ENCODE measurements at places on chromosomes 6 and 20. TPM values are rescaled to one million over a fixed set of nuclear protein-coding genes. Genes with fewer than 3 reads are reported as not detected.

Gene SERINC1
- total RNA-seq = 297 TPM

Gene PDE7B
- 34.2 TPM for total RNA-seq

Gene ENPP1
- 45.3 TPM for total RNA-seq

Gene GHRH
- not detected for total RNA-seq

Gene RGL2
- 44.0 TPM for total RNA-seq

GRCh38 chr6:40419377-40419776 lies 167.8 kb downstream of the LRFN2 start:
- DNase-seq = no peak

- no peak for DNase-seq
These were observed 11.5 kb downstream of the GNL1 start for GRCh38 chr6:30544666-30545272.

GRCh38 chr6:9583753-9584352 lies 831.0 kb downstream of the TFAP2A start:
- DNase-seq = no peak

DNA sequence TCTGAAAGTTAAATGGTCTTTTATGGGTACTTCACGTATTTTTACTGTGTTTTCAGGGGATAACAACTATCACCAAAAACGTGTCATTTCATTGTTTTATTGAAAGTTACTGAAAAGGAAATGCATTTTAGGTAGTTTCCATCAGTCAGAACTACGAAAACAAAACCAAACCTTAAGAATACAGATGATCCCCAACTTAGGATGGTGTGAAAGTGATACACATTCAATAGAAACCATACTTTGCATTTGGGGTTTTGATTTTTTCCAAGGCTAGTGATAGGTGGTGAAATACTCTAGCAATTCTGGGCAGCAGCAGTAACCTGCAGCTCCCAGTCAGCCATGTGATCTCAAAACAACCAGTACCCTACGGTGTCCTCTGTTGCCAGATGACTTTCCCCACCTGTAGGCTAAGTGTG lies 25.9 kb upstream of the EFHC1 start:
- DNase-seq = no peak

DNA sequence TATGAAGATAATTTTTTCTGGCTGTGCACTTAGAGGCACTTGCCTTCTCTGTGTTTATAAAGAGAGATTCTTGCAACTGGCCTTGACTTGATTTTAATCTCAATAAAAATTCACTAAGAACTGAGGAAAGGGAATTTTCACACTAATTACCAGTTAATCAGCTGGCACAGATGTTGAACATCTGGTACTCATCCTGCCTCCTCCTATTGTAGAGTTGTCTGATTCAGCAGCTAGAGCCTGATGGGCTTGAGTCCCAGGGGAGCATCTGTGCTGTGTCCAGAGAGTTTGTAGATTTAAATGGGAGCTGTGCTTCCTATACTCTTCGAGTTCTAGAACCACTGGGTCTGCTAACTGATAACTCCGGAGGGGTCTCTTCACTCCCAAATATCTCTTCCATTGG lies 284.4 kb upstream of the RNF24 start:
- no peak for DNase-seq

DNA sequence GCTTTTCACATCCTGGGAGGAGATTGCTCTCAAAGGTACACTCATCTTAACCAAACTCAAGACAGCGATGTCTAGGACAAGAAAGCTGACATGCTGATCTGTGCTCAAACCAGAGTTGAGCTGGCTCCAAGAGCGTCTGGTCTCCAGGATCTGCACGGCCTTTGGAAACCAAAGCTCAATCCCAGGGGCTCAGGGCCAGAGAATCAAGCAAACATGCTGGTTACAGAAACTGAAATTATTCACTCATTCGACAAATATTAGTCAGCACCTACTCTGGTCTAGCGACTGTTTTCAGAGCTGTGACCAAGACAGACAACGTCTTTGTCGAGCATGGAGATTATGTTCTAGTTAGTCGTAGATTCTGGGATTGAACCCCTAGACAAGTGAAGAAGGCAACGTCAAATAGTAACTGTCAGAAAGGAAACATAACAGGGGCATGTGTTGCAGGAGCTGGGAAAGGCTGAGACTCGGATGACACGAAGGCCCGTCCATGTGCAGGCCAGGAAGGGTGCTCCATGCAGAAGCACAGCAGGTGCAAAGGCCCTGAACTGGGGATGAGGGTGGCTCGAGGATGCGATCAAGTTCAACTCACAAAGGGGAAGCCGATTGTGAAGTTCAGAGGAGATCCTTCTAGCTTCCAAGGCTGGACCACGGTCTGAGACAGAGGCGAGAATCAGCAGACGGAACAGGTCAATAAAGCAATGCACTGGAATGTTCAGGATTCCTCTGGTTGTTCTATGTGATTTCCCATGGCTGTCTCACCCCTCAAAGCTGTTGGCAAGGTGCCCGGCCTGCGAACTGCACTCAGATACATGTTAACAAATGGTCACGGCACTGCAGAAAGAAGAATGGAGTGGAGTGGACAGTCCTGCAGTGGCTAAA lies 12.5 kb upstream of the PCK1 start:
- no peak for DNase-seq

GRCh38 chr20:43720007-43720406 lies 6.8 kb downstream of the GTSF1L start:
- no peak for DNase-seq

DNA sequence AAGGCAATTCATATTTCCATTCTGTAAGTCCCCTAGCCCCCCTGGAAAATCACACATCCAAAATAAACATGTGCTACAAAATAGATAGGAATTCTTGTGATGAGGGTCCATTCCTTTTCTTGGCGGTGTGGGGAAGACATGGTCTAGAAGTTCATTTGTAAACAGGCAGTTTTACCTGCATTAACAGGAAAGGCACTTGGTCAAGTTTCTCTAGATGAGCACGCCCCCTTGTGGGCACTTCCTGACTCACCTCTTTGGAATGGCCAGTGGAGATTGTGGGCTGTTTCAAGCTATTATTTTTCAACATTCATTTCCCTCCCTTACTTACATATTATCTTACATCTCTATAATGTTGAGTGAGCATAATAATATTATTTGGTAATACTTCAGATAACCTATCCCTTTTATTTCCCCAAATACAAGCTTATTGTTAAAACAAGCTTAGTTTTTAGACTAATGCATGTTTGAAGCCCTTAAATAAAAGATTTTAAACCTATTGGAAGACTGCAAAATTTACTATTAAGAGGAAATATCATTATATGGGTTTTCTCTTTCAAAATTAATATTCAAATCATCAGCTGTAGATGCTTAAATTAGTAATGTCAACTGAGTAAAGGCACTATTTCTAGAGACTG lies 92.1 kb downstream of the TASP1 start:
- peak; percentile 35 for DNase-seq

DNA sequence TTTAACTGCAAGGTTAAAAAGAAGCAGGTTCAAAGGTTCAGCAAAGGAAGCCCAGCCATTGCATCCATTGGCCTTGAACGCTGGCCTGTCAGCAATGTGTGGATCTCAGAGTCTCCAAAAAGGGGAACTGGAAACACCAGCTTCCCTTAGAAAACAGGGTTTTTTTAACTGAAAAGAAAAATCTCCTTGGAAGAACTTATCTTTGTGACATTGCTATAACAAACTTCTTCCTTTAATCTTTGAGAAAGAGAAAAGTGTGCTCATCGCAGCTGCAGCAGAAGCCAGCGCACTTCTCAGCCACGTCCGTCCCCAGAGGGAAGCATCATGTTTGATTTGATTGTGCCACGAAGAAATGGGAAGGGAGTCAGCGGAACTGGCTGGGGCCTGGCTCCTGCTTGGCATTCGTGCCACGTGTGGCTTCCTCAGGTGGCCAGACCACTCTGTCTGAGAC lies 215.0 kb downstream of the SYNDIG1 start:
- no peak for DNase-seq

- no peak for DNase-seq
These were observed 534 bp upstream of the EFCAB8 start for GRCh38 chr20:32858189-32858588.

GRCh38 chr6:30944051-30944450 lies 3.3 kb downstream of the MUCL3 start:
- DNase-seq = no peak

GRCh38 chr6:16749516-16750485 lies 11.5 kb downstream of the ATXN1 start:
- DNase-seq = no peak

DNA sequence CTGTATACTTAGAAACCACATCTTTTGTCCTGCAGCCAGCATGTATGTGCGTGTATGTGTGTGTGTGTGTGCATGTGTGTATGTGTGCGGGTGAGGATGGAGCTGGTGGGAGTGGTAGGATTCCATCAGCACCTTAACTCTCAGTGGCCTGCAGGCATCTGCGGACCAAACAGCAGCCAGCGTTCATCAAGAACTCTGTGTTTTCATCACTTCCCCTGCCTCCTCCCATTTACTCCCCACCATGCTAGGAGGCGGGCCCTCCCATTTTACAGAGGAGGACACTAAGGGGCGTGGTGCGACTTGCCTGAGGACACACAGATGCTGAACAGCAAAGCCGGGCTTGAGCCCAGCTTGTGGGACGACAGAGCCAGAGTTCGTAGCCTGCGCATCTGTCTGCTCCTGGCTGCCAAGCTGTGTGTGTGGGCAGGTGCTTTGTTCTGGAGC lies 8.9 kb downstream of the VSTM2L start:
- DNase-seq = peak; percentile 85
